ENCODE measurements at places on chromosomes 13 and 19.
A peak's percentile ranks its signal among the peaks of the same experiment; 100 is the strongest.

DNA sequence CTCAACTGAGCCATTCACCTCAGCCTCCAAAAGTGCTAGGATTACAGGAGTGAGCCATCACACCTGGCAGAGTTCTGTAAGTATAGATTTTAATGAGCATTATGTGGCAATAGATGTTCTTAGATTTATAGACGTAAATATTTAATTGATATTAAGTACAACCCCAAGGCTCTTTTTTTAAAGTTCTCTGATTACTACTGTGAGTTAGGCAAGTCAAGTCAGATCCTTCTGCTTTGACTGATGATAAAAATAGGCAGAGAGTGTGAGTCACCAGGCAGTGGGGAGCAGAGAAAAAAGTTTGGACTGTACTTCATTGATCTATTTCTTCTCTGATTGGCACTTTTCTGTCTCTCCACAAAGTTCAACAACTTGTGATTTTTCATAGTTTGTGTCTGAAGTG, 1379.9 kb downstream of the UQCRFS1 start:
- DNase-seq: no peak

- DNase-seq: no peak
Measured at GRCh38 chr19:32067685-32068084, 277.7 kb upstream of the ZNF507 start.

GRCh38 chr19:13744174-13744573, 20.1 kb upstream of the MRI1 start:
- DNase-seq: no peak

- DNase-seq: no peak
Measured at GRCh38 chr19:338421-338820, 6.2 kb downstream of the MIER2 start.

DNA sequence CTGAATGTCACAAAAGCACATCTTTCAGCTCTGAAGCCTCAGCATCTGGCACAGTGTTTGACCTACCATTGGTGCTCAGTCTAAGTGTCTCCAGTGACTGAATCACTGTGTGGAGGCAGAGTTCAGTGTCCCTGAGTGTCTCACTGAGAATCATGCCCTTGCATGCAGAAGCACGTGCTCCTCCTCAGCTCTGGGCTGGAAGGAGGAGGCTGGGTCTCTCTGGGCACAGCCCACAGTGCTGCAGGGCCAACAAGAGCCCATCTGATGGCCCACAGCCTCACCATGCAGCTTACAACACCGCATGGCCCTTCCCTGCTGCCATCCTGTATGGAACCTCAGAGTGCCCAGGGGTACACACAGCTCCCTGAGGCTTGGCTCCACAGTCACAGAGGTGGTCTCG, 86.1 kb downstream of the TEX26 start:
- no peak for DNase-seq

GRCh38 chr19:31906111-31906871, 439.1 kb upstream of the ZNF507 start:
- DNase-seq: peak; percentile 55

GRCh38 chr13:82501834-82502233, 1380.4 kb downstream of the SLITRK1 start:
- no peak for DNase-seq

GRCh38 chr19:35991731-35992450, 3.1 kb upstream of the SDHAF1 start:
- DNase-seq: no peak

Measured in right renal cortex interstitium (tissue), 3 donors.